CD8-positive, alpha-beta memory T cell (primary cell): ENCODE measurements at places on chromosomes 11 and 22. TPM values are rescaled to one million over a fixed set of nuclear protein-coding genes. Genes with fewer than 3 reads are reported as not detected.

DNA sequence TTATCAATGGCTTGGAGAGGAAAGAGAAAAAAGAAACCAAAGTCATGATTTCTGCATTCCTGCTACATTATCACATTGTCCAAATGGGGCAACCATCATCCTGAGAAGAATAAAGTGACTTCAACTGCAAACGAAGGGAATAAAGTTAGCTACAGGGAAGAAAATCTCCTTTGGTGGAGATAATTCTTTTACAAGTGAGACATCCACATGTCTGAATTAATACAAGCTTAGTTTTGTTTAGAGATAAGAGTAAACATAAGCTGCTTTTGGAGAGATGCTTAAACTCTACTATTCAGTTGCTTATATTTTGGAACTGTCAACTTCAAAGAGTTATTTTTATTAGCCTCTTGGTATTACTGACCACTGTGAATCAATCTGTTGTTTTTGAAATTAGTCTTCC lies at the start of gene OR52L1:
TSS of gene OR52L1 (minus strand) at position 101 of the 400 bp plus-strand sequence. CDS start at position 46, 55 bp downstream.
- DNase-seq: no peak

UBXN1 gene
- 164 TPM for polyA plus RNA-seq

NTM gene
- not detected for polyA plus RNA-seq

GDPD5 gene
- 10.4 TPM for polyA plus RNA-seq
